ENCODE measurements at places on chromosomes 16 and 17.
A peak's percentile ranks its signal among the peaks of the same experiment; 100 is the strongest.

GRCh38 chr17:81459224-81459623 lies 53.4 kb downstream of the ACTG1 start:
- no peak for DNase-seq

- peak; percentile 80 for DNase-seq
These were observed at the start of gene GOT2 for GRCh38 chr16:58733671-58734458. GOT2 (minus strand) TSS chr16:58734316; CDS start chr16:58734228, 88 bp downstream.

GRCh38 chr16:19003935-19004334 lies 20.2 kb downstream of the TMC7 start:
- no peak for DNase-seq

GRCh38 chr17:42563543-42563942 lies 1.6 kb downstream of the COASY start:
- no peak for DNase-seq

- no peak for DNase-seq
These were observed 243.2 kb upstream of the MON1B start for GRCh38 chr16:76947749-76948148.

- no peak for DNase-seq
These were observed 340.7 kb downstream of the SNX29 start for GRCh38 chr16:12317121-12317810.

DNA sequence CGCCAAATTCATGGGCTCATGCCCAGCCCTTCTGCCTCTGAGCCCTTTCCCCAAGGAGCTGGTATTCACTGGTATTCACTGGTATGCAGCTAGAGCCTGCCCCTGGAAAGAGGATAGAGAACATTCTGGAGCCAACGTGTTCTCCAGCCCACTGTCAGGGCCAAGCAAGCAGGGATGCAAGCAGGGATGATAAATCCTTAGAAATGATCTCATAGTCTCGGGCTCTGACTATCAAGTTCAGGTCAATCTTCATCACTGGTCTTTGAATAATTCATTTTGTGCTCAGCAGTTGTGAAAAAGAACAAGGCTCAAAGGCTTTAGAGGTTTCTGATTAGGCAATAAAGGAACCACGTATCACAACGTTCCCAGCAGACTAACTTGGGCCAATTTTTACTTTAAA lies 57.3 kb downstream of the CACNG5 start:
- DNase-seq, result no peak

GRCh38 chr16:57743458-57743857 lies 7.9 kb downstream of the KATNB1 start:
- no peak for DNase-seq

- no peak for DNase-seq
These were observed 35.9 kb downstream of the ABCA10 start for GRCh38 chr17:69192754-69193153.

GRCh38 chr17:77414811-77415400 lies 274.1 kb downstream of the SEC14L1 start:
- DNase-seq, result no peak

GRCh38 chr16:20866801-20867200 lies 33.4 kb downstream of the DCUN1D3 start:
- DNase-seq, result no peak

DNA sequence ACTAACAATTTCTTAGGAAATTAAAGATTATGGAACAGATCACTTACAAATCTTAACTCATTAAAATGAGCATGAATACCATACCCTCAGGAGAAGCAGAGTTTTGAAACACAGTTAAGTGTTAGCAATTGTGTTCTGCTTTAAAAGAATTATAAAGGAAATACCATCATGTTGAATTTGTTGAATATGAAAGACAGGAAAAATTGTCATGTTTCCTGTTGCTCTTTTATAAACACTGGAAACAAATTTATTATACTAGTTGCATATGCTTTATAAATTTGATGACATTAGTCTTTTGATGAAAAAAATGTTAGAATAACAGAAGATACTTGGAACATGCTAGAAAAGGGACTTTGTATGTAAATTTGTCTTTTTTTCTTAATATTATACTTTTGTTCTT lies 59.7 kb downstream of the VMP1 start:
- DNase-seq, result no peak

DNA sequence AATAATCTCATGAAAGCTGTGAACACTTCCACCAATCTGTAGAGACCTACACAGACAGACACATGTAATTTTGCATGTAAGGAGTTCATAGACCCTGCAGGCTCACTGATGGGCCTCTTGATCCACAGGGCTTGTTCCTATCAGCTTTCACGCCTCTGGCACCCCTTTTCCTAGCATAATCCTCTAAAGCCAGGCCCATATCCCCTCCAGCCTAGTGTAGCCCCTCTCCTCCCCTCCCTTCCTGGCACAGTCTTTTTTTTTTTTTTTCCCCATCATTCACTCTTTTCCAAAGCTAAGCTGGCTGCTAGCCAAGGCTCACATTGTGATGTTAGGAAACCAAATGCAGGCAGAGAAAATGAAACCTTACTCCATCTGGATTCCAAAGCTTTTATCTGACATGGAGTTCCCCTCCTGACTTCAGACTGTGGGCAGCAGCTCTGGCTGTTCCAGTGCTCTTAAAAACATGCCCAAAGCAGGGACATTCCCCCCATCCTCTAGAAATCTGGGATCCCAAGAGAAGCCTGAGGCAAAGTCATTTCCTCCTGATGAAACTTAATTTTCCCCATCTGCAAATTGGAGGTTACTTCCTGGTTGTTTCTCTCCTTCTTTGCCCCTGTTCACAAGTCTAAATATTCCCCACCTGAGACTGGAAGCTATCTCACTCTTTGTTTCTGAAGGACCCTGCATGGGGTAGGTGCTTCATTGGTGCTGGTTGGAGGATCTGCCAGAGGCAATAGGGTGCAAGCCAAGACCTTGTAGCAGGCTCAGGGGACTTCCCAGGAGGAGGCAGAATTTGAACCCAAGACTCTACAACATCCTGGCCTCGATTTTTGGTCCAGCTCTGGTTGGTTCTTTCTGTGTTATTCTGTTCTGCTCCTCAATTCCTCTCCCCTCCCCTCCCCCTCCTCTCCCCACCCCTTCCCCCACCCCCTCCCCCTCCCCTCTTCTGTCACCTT lies 9.9 kb upstream of the CCL5 start:
- DNase-seq, result peak; percentile 68

DNA sequence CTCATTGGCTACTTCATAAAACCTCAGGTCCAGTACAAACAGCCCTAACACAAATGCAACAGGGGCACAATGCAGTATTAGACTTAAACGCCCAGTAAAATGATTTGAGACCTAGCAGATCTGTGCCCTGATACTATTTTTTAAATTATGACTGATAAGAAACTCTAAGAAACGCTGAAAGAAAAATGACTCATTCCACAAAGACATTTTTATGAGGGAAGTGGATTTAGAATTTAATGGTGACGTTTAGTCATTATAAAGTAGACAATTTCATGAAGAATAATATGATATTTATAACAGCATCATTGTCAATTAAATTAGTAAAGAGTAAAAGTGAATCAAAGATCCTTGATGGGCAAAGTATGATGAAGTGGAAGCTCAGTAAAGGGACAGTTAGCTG lies 80.4 kb upstream of the DHX40 start:
- no peak for DNase-seq

DNA sequence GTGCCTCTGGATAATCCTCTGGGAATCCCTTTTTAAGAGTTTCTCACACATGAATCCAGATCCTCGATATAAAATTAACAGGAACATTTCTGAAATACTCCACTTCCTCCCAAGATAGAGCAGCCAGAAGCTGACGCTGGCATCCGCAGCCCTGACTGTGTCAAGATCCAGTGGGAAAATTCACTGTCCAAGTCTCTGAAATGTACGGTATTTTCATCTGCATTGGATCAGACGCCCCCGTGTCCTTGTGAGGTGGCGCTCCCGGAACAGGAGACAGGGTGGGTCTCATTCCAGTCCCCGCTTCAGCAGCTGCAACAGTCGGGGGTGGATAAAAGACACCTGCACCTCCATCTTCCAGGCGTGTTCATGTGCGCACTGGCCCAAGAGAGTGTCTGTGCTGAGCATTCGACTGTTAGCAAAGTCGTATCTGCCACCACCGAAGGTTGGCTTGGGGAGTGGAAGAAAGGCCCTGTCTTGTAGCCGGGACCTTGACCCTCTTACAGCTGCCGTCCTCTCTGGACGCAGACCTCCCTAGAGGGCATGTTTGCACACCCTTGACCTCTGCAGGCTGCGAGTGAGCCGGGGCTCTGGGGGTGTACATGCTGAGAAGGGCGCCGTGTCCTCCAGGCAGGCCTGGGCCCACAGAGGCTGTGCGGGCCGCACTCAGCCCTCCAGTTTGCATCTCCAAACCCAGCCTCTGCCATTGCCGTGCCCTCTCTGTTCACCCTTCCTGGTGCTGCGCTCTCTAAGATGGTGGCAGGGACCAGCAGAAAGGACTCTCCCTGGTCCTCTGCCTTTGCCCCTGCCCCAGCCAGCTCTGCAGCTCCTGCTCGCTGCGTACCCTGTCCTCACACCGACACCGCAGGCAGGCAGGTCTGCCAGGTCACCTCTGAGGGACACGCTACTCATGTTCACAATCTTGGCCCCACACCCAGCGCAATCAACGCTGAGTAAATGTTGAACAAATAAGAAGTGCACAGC lies 72.0 kb upstream of the CHMP6 start:
- peak; percentile 48 for DNase-seq

GRCh38 chr17:75642784-75643642 lies 9.8 kb downstream of the SMIM5 start:
- no peak for DNase-seq

DNA sequence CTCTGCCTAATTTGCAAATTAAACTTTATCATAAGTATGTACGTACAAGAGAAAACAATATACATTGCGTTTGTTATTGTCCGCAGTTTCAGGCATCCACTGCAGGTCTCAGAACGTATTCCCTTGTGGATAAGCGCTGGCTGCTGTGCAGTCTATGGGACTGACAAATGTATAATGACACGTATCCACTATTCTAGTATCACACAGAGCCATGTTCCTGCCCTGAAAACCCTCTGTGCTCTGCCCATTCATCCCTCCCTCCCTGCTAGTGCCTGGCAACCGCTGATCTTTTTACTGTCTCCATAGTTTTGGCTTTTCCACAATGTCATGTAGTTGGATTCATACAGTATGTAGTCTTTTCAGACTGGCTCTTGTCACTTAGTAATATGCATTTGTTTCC lies 179.4 kb downstream of the MAF start:
- no peak for DNase-seq

- DNase-seq, result no peak
These were observed 53.6 kb downstream of the CBFA2T3 start for GRCh38 chr16:88923450-88923849.

DNA sequence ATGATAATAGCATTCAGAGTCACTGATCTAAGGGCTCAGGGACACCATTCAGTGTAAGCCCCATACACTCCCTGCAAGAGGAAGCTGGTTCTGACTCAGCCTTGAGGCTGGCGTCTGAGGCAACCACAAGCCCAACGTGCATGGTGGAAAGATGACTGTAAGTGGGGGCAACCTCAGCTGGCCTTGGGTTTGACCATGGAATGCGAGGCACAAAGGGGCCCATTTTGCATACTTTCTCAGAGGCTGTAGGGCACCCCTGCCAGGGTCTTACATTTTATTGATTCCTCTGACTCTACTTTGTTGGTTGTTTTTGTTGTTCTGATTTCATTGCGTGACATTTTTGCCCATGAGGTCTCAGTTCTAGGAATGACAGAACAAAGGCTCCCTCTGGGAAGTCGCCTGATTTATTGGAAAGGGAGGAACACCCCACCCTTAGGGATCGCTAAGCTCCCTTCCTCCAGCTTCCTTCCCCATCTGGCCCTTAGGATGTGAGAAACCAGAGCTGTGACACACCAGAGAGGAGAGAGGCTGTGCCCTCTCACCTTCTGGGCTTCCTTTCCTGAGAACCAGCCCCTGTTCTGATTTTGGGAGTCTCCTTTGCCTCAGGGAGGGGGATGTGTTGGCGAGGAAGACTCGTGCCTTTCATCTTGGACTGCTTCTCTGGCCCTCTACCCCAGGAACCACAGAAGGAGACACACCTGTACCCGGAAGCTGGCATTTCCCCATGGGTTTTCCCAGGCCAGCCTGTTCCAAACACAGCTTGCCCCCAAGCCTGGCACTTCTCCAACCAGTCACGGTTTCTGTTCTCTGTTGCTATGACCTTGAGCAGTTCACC lies 5.6 kb upstream of the CIITA start:
- DNase-seq, result peak; percentile 42

DNA sequence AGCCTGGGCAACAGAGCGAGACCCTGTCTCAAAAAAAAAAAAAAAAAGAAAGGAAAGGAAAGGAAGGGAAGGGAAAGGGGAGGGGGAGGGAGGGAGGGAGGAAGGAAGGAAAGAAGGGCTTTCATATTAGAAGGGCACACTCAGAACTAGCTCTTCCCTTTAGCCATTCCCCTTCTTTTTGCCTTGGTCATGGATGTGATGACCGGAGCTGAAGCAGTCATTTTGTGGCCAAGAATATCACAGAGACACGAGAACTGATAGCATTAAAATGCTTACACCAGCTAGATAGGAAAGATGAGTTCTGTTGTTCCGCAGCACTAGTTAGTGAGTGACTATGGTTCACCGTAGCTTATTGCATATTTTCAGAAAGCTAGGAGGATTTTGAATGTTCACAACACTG lies 32.8 kb upstream of the TNRC6A start:
- DNase-seq, result no peak

GRCh38 chr16:16578701-16579100 lies 199.8 kb downstream of the NPIPA7 start:
- DNase-seq, result no peak

DNA sequence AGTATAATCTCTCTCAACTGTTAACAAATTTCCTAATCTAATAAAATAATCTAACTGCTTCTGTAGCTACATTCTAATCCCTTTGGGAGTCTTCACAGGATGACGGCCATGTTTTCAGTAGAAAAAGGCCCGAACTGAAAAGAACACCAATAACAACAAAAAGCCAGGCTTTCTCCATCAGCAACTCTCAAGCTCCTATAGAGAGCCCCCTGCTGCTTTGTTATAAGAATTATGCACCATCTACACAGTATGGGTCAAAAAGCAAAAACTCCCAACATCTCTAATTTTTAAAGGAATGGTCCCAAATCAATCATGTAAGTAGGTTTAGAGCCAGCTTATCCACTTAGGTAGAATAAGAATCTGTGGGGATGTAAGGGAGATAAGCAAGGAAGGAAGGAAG lies 163.6 kb upstream of the C17orf78 start:
- DNase-seq, result no peak

DNA sequence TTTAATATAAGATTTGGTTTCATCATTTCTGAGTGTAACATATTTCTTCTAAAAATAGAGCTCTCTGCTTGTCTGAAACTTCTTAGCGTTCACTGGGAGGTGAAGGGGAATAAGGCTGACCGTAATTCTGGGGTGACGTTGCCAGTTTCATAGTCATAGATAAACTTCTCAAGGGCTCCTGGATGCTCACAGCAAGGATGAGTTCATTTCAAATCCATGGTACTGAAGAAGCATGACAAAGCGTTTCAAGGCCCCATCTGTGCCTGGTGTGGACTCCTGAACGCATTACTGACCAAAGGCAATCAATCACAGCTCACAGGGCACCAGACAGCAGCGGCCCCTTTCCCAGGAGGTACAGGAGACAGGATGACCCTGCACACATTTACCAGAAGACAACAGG lies 12.0 kb upstream of the EVPL start:
- no peak for DNase-seq

- peak; percentile 18 for DNase-seq
These were observed 45.2 kb upstream of the BCAR1 start for GRCh38 chr16:75296606-75297005.

- DNase-seq, result no peak
These were observed 23.1 kb downstream of the GPT2 start for GRCh38 chr16:46907061-46907774.

- DNase-seq, result no peak
These were observed 47.3 kb downstream of the GDE1 start for GRCh38 chr16:19474617-19475016.
